ENCODE measurements at places on chromosomes 16 and 17. TPM values are rescaled to one million over a fixed set of nuclear protein-coding genes. Genes with fewer than 3 reads are reported as not detected.

DNA sequence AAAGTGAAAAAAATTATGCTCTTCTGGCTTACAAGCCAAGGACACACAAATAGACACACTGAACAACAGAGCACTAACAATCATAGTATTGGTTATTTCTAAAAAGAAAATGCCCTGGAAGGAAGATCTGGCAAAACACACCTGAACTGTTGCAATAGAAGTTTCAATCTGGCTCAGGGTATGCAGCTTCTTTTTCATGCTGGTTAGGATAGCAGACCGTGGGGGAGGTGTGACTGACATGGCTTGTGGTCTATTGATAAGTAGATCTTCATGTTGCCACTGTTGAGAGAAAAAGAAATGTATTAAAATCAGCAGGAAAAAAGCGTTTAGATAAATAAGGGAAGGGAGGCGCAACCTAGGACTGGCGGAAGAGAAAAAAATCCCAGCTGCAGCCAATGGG, 26.5 kb upstream of the ARL6IP1 start:
- no peak for DNase-seq

Gene PRAC2
- total RNA-seq: not detected

Gene SUPT4H1
- total RNA-seq: 62.2 TPM

Gene ELMO3
- total RNA-seq: 2.0 TPM

Gene TOX3
- 0.36 TPM for total RNA-seq

DNA sequence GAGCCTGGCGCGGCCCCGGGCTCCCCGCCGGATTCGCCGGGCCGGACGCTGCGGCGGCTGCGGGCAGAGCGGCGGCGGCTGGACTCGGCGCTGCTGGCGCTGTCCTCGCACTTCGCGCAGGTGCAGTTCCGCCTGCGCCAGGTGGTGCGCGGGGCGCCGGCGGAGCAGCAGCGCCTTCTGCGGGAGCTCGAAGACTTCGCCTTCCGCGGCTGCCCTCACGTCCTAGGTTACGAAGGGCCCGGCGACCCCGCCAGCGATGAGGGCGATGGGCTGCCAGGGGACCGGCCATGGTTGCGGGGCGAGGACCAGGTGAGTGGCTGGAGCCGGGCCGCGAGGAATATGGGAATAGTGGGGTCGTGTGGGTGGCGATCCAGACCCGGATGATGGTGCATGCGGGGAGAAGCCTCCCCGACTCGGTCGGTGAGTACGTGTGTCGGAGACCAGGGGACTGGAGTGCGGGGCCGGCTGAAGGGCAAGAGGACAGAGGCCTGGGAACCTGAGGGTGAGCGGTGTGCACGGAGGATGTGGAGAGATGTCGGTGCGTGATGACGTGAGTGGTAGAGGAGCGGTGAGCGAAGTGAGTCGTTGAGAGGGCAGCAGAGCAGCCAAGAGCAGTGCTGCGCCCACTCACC, 517 bp downstream of the RUNDC1 start:
- peak; percentile 60 for DNase-seq

Gene ETV4
- total RNA-seq: 7.1 TPM

Gene CIBAR2
- not detected for total RNA-seq

DNA sequence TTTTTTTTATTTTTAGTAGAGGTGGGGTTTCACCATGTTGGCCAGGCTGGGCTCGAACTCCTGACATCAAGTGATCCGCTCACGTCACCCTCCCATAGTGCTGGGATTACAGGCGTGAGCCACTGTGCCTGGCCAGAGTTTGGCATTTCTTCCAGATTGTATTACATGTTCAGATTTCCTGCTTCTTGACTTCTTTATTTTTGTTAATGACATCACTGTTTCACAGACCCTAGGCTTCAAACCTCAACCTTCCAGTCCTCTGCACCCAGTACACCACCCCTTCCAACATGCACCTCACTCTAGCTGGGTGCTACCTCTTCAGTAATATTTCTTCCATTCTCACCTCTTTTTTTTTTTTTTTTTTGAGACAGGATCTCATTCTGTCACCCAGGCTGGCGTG, 53.6 kb upstream of the ZFHX3 start:
- DNase-seq: no peak

DNA sequence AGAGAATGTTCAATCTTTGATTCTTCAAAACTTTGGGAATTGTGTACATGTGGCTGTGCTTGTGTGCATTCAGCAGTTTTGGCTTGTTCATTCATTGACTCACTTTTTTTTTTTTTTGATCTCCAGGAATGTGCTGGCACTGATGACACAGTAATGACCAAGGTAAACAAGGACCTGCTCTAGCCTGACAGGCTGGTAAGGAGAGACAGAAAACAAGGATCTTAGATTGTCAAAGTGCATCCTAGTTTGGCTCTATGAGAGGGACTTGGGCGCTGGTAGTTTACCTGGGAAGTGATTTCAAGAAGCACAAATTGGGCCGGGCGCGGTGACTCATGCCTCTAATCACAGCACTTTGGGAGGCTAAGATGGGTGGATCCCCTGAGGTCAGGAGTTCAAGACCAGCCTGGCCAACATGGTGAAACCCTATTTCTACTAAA, 233.1 kb upstream of the WSCD1 start:
- DNase-seq: no peak

Data from sciatic nerve (tissue), 2 donors.